ENCODE measurements at places on chromosomes 2 and 18. TPM values are rescaled to one million over a fixed set of nuclear protein-coding genes. Genes with fewer than 3 reads are reported as not detected.

The NTSR2 gene
- not detected for total RNA-seq

DNA sequence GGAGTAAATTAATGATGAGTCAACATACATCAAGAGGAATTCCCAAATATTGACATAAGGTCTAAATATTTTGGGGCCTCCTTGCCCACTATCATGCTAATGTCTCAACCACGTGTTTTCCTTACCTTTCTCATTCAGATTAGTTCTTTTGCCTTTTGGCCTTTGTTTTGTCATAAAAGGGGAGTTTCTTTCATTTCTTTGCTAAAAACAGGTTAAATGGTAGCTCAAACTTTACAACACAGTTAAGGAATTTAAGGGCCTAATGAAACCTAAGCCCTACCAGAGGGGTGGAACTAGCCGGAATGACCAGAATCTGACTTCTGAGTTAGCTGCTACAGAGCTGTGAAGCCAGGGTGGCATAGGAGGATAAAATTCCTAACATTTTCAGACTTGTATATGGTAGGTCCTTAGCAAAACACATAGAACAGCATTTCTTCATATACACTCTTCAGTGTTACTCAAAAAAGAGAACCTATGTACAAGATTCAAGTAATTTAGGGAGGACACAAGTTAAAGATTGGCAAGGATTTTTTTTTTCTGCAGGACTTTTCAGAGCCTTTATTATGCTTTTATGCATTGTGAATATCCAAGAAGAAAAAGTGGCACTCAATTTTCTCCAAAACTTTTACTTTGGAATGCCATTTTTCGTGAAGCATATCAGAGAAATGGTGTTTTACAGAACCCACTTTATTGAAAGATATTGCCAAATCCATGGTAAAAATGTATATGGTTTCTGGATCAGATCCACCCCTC, 633.1 kb downstream of the ARHGAP15 start:
- no peak for DNase-seq

- no peak for DNase-seq
These were observed 251.2 kb upstream of the RBBP8 start for GRCh38 chr18:22681908-22682307.

- DNase-seq: no peak
These were observed 49.3 kb downstream of the CACNB4 start for GRCh38 chr2:152049541-152049940.

The THSD7B gene
- total RNA-seq: not detected

DNA sequence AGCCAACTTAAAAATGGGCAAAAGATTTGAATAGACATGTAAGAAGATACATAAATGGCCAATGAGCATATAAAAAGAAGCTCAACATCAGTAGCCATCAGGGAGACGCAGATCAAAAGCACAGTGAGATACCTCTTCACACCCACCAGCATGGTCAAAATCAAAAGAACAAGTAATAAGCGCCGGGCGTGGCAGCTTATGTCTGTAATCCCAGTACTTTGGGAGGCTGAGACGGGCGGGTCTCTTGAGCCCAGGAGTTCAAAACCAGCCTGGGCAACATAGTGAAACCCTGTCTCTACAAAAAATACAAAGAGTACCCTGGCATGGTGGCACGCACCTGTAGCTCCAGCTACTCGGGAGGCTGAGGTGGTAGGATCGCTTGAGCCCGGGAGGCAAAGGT, 4.6 kb upstream of the CIB4 start:
- DNase-seq: peak; percentile 44

The MC2R gene
- not detected for total RNA-seq

- DNase-seq: no peak
These were observed 610.0 kb upstream of the RAB6C start for GRCh38 chr2:129369437-129369836.

The GKN2 gene
- total RNA-seq: not detected

The INHA gene
- 1.4 TPM for total RNA-seq

DNA sequence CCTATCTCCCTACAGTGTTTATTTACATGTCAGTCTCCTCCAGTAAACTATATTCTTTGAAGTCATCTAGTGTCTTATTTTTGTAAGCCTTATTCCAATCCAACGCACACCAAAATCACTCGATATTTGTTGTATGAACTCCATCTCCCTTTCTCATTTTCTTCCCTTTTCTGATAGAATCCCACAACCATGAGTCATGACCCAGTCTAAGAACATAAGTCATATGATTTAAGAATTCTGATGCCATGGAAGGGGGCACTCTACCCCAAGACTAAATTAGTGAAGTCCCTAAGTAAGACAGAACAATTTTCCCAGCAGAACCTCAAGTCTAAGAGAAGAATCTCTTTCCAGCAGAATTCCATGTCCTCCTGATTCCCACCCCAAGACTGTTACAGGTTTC, 5.4 kb downstream of the CHMP3 start:
- DNase-seq: no peak

DNA sequence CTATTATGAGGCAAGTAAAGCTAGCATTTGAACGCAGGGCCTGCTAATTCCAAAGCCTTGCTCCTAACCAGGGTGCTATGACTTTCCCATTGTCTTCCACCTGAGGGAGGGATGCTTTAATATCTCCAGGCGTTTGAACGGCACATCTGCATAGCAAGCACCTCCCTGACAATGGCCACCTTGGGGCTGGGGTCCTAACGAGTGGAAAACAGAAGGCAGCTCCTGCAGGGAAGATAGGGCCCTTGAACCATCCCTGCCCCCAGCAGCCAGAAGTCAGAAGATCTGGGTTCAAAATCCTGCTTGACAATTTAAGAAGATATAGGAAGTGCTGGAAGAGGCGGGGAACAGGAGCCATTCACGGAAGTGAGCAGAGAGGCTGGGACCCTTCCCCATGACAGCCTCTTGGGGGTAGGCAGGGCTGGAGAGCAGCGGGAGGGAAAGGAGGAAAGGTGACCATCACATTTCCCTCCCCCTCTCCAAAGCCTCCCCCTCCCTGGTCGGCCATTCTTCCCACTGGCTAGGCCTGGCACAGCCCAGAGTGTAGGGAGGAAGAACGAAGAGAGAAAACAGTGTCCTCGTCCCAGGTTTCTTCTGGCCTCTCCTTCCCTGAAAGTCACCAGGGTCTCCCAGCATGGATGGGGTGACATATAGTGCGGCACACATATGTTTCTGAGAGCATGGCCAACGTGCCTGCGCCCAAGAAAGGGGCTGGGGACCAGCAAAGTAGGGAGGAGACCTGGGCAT, 73.5 kb downstream of the EMX1 start:
- no peak for DNase-seq

DNA sequence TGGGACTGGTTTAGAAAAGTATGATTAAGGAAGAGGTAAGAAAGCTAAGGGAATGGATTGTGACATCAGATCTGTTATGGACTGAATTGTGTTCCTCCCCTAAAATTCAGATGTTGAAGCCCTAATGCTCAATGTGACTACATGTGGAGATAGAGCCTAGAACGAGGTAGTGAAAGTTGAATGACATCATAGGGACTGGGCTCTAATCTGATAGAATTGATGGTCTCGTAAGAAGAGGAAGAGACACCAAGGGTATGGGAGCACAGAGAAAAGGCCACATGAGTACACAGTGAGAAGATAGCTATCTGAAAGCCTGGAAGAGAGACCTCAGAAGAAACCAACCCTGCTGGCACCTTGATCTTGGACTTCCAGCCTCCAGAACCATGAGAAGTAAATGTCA, 178.3 kb downstream of the TRIB2 start:
- DNase-seq: no peak

The TEX261 gene
- 71.2 TPM for total RNA-seq

- no peak for DNase-seq
These were observed 49.4 kb downstream of the AOX1 start for GRCh38 chr2:200635251-200635650.

- DNase-seq: no peak
These were observed 223.6 kb downstream of the C1D start for GRCh38 chr2:67839242-67839641.

GRCh38 chr2:83002706-83003105, 1456.4 kb downstream of the SUCLG1 start:
- no peak for DNase-seq

DNA sequence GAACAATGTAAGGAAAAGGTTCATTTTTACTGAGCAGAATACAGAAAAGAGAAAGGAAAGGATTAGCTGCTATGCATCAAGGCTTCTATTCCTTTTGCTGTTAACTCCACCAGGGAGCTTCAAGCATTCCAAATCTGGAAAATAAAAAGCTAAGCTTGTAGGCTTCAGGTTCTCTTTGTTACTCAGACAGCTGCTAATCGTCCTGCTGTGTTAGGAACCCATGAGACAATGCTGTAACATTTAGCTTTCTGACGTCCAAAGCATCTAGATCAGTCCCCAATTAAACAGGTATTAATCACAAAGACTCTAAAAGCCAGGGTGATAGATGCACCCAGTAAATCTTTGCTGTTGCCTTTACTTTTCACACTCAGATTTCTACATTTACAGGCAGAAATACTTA, 103.8 kb downstream of the EPHA4 start:
- no peak for DNase-seq

The CCDC141 gene
- total RNA-seq: not detected

GRCh38 chr2:51579412-51579811, 547.5 kb upstream of the NRXN1 start:
- DNase-seq: no peak

The TBC1D8 gene
- 15.2 TPM for total RNA-seq

DNA sequence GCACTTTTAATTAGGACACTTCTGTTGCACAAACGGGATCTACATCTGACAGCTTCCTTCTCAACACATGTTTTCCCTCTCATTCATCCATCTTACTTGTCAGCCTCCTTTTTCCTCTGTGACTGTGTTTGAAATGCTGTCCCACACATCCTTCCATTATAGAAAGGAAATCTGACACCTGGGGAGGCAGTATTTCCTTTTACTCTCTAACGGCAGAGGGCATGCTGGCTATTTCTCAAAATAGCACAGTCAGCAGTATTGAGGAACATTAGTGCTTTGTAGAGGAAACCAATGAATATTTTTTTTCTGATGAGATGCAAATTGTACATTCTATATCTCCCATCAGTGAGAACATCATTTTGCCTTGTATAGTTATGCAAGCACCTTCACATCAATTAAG, 668.7 kb downstream of the SLC4A3 start:
- no peak for DNase-seq

The GPBAR1 gene
- total RNA-seq: not detected

The NMUR1 gene
- not detected for total RNA-seq

The TNFAIP6 gene
- total RNA-seq: not detected

DNA sequence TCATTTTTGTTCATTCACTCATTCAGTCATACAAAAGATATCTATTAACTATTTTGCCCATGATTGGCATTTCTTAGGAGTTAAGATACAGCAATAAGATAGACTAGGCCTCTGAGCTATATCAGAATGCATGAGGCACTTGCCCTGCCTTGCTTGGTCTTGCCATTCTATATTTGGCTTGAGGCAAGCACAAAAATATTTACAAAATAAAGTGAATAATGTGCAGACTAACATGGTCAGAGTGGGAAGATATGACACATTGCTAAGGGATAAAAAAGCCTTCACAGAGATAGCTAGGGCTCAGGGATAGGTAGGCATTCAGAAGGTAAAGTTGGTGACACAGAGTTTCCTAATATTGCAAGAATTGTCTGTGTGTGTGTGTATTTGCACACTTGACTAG, 75.0 kb upstream of the MMADHC start:
- no peak for DNase-seq

GRCh38 chr18:59681521-59682004, 15.7 kb downstream of the CCBE1 start:
- DNase-seq: no peak

DNA sequence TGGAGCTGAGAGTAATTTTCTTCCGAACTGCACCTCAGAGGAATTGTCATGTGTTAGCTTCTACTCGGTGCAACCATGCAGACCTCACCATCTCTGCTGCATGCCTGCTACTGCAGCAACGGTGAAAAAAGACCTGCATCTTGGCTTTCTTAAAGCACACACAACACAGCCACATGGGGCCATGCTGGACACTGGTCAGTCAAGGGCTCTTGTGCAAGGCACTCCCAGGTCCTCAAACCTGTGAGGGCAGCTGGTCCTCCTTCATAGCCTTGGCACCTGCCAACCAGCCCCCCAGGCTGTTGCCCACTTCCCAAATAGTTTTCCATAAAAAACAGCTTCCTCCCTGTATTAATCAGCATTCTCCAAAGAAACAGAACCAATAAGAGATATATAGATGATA, 113.5 kb upstream of the TEX51 start:
- DNase-seq: no peak

DNA sequence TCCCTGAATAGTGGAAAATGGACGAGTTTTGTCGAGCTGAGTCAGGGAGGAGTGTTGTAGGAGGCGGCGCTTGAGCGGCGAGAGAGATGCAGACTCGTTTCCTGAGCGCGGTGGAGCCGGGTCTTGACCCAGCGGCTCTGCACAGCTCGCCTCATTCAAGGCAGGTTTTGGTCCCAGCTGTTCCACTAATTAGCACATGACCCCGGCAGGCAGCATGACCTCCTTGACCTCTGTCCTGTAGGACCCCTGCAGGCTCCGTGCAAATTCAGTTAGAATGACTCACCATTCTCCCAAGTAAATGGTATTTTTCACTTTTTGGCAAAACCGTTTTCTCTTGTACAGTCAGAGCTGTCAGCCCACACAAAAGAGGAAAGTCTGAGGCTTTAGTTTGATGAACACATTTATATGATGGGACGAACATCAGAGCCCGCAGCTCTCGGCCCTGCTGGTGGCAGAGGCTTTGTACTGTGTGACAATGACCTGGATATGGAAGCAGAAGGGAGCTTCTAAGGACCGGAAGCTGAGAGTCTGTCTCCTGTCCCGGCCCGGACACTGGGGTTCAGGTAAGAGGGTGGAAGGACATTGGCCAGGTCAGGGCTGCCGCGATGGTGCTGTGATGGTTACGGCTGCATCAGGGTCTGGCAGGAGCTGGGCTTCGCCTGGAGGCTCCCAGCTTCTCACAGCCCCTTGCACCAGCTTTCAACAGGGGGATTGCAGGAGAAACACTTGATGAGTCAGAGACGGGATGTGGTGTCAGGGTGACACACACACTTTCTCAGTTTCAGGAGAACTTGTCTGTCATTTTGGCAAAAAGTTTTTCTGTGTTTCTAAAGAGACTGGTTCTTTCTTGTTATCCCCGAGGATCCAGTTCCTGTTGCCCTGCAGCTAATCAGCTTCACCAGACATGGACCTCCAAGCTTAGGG, 29.9 kb upstream of the ALKAL2 start:
- DNase-seq: no peak

The ANKRD29 gene
- not detected for total RNA-seq

- DNase-seq: no peak
These were observed 252.8 kb downstream of the MTX2 start for GRCh38 chr2:176521878-176522670.

GRCh38 chr2:227654426-227654825, 12.2 kb upstream of the SCYGR5 start:
- no peak for DNase-seq

- no peak for DNase-seq
These were observed 823 bp downstream of the PARD3B start for GRCh38 chr2:204545861-204546735.

GRCh38 chr2:58871469-58872142, 630.5 kb upstream of the FANCL start:
- DNase-seq: no peak

The TCF23 gene
- total RNA-seq: not detected
